ENCODE measurements at places on chromosomes 3 and 15.

GRCh38 chr3:10583798-10584708 lies 78.7 kb upstream of the ATP2B2 start:
- DNase-seq, result no peak

DNA sequence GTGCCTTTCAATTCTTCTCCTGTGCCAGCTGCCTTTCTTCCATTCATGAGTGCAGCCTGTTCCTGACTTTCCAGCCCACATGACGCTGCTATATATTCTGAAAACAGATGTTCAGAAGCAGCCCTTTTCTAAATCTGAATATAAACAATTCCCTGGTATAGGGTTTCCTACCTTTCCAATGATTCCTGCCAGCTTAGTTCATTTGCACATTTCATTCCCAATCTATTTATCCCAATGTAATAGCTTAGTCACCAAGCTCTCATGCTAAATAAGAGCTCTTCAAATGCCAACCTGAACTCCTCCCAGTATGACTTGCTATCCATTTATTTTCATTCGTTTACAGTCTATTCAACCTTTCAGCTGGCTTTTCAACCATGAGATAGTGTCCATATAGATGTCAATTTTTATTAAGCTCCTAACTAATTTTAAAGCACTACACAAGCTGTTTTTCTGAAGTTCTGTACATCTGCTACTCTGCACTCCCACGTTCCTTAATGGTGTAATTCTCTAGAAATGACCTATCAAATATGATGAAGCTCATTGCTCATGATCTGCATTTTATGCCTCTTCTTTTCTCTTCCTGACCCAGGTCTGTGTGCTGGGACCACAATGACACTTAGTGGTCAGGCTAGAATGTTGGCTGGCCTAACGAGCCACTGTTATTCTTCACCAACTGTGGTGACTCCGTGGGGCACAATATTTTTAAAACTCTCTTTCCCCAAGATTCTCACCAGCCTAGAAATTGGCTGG lies 605.0 kb upstream of the TBL1XR1 start:
- DNase-seq, result peak; percentile 73

GRCh38 chr15:90545095-90545494 lies 15.4 kb downstream of the CRTC3 start:
- no peak for DNase-seq

DNA sequence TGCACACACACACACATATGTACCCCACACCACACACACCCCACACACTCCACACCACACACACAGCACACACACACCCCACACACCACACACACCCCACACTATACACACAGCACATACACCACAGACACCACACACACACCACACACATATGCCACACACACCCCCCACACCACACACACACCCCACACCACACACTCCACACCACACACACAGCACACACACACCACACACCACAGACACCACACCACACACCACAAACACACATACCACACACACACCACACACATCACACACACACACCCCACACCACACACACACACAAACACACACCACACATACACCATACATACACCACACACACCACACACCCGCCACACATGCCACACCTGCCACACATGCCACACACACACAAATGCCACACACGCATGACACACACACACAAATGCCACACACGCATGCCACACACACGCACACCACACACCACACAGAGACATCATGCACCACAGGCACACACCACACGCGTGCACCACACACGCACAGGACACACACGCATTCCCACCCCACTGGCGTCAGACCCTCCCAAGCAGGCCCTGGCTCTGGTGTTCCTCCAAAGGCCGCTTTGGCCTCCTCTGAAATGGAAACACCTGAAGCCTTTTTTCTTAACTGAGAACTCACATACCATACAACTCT lies 15.7 kb downstream of the CHST13 start:
- no peak for DNase-seq

DNA sequence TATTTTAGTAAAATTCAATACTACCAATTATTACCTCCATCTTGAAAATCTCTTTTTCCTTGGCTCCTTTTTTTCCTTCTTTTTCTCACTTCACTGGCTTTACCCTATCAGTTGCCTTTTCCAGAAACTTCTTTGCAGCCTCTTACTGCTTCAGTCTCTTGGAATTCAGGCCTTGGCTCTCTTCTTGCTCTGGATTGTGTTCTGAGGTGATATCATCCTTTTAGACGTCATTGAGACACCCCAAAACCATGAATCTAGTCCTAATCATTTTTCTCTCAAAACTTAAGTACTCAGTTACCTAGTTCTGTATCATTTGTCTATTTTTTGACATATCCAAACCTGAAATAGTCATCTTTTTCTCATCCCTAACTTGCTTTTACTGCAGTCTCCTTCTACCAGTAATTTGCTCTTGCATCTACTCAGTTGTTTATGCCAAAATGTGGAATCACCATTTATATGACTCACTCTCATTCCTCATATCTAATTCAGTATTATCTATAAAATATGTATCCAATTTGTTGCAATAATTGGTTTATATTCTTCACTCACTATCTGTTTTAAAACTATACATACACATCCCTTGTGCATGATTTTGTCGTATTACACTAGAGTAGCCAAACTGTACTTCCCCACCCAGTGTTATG lies 703.2 kb upstream of the CCDC54 start:
- no peak for DNase-seq

GRCh38 chr3:196872316-196872715 lies 4.6 kb downstream of the SENP5 start:
- no peak for DNase-seq

GRCh38 chr3:168645180-168645579 lies 549.5 kb upstream of the GOLIM4 start:
- no peak for DNase-seq

DNA sequence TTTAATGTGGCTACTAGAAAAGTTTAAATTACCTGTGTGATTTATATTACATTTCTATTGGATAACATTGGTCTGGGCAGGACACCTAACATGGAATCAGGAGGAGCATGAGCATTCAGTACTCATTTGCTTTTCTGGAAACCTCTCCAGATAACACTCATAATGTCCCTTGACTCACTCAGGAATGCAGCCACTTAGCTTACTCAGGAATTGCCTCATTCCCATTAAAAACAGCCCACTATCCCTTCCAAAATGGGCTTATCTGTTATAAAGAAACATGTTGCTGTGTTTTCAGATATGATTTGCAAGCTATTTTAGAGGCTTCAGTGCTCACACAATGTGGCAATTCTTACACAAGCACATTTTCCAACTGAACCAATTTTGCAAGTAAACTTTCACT lies 17.1 kb downstream of the GBE1 start:
- DNase-seq, result no peak

- no peak for DNase-seq
These were observed 32.1 kb upstream of the TNFAIP8L3 start for GRCh38 chr15:51126842-51127241.

- no peak for DNase-seq
These were observed 87.3 kb downstream of the SMAD6 start for GRCh38 chr15:66789029-66790025.

DNA sequence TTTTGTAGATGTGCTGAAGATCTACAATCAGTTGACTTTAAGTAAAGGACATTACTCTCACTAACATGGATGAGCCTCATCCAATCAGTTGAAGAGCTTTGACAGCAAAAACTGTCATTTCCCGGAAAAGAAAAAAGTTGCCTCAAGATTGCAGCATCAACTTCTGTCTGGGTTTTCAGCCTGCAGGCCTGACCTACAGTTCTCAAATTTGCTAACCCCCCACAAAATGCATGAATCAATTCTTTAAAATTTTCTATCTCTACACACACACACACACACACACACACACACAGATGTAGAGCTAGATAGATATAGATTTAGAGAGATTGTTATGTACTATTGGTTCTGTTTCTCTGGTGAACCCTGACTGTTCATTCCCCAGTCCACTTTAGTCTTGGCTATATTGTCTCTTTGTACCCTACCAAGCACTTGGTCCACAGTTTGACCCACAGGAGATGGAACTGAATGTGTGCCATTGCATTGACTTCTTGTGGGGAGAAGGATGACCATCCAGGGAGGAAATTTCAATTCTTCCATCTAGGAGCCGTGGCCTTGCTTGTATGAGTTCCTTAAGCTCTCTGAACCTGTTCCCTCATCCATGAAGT lies 228.3 kb downstream of the CLSTN2 start:
- no peak for DNase-seq

DNA sequence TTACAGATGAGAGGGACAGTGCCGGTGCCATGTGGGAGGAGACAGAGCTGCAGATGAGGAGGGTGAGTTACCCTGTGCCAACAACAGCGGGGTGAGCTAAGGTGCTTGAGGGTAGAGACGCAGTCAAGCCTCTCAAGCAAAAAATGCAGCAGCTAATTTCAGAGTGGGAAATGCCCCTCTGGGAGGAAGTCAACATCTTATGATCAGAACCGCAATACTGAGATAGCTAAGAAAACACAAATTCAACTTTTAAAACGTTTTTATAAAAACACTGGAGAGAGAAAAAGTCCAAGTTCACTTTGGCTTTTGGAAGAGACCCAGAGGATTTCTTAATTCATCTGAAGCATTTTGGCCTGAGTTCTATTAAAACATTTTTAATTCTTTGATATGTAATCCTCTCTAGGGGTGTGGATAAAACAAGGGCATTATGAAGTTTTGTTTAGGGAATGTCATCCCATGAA lies 319.2 kb downstream of the SLC9A9 start:
- DNase-seq, result no peak

- no peak for DNase-seq
These were observed 40.8 kb upstream of the PRR23E start for GRCh38 chr3:127151992-127152650.

DNA sequence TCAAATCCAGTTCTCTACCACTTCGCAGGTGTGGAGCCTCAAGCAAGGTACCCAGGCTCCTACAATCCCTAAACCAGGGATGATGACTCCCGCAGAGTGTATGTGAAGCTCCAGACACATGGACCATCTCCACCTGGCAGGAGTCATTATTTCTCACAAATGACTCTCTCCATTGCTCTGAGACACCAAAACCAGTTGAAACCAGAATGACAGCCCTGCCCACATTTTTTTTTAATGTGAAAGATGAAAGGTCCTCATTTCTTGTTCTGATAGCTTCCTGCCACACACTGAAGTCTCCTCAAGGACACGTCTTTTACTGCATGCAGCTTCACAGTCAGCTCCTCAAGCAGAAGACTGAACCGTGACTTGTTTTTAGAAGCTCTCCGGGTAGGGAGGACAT lies 61.4 kb upstream of the ZBTB38 start:
- no peak for DNase-seq

DNA sequence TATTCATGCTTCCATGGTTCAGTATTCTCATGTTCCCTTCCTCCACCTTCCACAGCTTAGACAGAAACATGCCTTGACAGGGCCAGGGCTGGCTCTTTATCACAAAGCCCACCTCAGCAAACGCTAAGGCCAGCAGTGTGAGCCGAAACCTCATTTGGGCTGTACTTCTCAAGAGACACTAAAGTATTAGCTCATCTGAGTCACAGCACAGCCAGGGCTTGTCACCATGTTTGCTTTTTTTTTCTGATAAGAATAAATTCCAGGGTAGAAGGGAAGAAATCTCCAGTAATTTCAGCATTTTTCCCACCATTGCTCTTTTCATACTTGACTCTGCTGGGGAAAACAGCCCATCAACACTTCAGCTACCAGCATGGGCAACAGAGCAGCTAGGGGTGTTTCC lies 95.4 kb downstream of the MYLK start:
- DNase-seq, result no peak

- no peak for DNase-seq
These were observed 204.8 kb downstream of the RSRC1 start for GRCh38 chr3:158314426-158315357.

- no peak for DNase-seq
These were observed 157.7 kb upstream of the BCL6 start for GRCh38 chr3:187902936-187903335.

GRCh38 chr3:169668072-169668956 lies 4.8 kb upstream of the MECOM start:
- DNase-seq, result peak; percentile 48

DNA sequence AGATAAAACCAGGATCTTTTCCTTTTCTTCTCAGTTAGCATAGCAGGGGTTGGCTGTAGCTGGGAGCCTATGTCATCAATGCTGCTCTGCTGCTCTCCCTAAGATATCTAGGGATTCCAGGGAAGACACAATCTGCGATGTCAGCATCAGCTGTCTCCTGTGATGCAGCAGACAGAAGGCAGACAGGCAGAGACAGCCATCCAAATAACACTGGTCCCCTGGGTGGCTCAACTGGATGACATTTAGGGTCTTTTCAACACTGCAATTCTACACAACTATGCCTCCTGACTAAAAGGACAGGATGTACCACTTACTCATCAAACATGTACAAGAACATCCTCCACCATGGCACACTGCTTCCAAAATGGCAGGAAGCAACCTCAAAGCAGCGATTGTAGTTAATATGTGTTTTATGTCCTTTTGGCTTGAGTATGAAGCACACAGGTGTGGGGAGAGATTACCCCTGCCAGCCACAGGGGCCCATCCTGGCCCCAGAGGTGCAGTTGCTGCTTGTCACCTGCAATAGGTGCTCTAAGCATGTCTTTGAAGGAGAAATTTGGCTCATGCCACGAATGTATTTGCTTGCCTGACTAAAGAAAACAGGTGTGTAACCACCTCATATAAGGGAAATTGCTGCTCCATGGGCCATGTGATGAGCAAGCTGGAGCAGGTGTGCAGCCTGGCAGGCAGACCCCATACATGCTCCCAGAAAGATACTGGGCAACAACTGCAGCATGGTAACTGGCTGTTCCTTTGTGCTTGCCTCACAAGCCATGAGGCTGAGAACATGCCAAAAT lies 357.8 kb downstream of the VPS13C start:
- peak; percentile 58 for DNase-seq

DNA sequence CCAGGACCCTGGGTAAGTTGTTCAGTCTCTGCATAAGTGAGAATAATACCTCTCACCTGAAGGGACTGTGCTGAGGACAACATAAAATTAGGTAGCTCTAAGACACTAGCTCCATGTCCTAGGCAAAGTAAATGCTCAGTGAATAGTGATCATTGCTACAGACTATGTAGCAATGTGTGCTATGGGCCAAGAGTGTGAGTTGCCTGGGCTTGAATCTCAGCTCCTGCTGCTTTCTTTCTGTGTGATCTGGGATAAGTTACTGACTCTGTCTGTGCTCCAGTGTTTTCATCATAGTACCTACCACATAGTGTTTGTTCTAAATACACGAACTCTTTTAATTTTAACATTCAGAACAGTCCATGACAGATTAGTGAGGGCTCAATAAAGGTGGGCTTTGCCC lies 81.1 kb upstream of the MFGE8 start:
- DNase-seq, result no peak

DNA sequence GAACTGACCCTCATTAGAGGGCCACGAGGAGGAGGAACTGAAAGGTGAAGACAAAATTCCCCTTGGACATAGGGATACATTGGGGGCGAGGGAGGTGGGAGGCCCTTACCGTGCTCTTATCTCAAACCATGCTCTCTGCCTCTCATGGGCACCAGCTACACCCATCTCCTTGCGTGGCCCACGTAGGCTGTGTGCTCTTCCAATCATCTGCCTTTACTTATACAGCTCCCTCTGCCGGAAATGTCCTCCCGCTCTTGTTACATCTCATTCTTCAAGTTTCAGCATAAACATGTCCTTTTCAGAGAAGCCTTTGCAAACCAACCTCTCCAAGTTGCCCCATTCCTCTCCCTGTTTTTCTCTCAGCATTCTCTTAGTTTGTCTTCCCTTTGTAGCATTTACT lies 307.8 kb upstream of the PROK2 start:
- DNase-seq, result no peak

GRCh38 chr3:186220911-186221645 lies 112.2 kb upstream of the ETV5 start:
- DNase-seq, result no peak
